ENCODE measurements at places on chromosomes 11 and 22.

DNA sequence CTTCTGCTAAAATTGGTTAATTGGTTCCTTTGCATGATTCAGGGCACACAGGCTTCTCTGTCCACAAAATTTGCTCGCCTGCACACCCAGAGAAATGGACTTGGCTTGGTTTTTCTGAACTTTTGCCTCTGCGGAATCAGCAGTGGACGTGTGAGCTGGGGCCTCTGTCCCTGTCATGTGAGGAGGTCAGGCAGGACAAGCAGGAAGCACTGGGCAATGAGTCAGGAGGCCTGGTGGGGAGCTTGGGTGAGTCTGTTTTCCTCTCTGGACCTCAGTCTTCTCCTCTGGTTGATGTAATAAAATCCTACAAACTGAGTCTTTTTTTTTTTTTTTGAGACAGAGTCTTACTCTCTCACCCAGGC lies 10.4 kb upstream of the CELSR1 start:
- DNase-seq, result peak; percentile 96

GRCh38 chr11:27397624-27398399 lies 34.8 kb upstream of the CCDC34 start:
- no peak for DNase-seq

DNA sequence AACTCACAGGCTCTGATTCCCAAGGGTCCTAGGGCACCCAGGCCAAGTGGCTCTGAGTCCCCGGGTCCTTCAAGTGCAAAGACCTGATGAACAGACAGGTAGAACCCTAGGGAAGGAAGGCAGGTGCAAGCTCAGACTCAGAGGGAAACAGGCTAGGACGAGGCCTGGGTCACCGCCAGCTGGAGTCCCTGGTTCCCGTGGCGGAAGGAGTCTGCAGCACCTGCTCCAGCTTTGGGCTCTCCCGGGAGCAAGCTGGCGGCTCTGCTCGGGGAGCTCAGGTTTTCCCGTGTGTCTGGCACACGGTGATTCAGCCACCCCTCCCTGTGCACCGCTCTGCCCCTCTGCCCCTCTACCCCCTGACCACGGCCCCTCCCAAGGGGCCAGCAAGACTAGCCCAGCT lies 59.8 kb downstream of the WNT7B start:
- no peak for DNase-seq

DNA sequence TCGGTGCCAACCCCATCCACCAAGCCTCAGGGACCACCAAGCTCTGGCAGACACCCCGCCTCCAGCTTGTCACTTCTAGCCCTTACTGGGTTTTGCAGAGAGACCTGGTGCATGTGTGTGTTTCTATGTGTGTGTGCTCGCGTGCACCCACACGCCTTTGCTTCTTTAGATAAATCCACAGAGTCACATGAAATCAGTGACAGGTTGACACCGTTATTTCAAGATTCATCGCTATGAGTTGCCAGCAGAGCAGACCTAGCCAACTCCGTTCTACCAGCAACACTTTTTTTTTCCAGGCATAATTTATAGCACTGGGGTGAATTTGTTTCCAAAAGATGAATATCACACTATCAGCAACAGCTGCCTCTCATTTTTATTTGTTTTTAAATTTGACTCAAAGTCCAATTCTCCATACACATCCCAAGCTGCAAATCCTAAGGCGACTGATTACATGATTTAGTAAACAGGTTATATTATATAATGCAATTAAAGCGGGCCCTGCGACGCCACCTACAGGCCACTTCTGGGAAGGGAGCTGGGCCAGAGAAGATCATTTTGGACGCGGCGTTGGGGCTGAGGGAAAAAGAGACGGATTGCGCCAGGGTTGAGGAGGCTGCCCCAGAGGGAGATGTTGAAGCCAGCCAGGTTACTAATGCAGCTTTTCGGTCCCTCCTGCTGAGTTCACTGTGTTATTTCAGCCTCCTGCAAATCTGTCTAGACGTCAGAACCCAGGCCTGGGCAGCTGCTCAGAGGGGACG lies 150.5 kb downstream of the FEZ1 start:
- DNase-seq, result peak; percentile 82

DNA sequence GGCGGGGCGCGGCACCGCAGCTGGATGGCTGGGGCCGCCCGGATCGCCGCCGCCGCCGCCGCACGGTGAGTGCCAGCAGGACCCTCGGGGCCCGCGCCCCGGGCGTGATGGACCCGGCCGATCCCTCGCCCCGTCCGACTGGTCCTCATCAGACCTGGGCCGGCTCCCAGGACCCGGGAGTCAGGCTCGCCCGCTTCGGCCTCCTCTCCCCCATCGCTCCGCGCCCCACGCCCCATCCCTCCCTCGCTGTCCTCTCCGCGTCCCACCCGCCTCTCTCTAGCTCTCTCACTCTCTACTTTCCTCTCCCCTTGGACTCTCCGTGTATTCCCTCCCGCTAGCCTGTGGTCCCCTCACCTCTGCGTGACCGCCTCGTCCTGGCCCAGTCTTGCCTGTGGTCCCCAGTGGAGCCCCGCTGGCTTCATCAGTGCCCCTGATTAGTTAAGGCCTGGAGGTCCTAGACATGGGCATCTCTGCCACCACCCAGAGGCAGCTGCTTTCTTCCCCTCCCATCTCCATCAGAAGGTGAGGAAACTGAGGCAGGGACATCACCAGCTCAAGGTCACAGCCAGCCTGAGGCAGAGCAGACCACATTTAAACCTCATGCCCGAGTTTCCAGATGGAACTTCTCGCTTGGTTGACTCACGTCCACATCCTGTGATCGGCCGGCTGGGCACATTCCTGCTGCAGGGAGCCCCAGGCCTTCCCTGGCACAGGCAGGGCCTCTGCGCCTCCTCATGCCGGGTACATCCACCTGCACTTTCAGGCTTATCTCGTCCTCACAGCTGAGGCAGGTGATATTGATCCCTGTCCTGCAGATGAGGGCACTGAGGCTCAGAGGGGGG lies 429 bp downstream of the SLC39A13 start:
- DNase-seq, result peak; percentile 84

GRCh38 chr11:130561441-130561881 lies 113.0 kb downstream of the ADAMTS15 start:
- DNase-seq, result no peak

GRCh38 chr11:80379620-80380278 lies 938.9 kb upstream of the TENM4 start:
- no peak for DNase-seq

DNA sequence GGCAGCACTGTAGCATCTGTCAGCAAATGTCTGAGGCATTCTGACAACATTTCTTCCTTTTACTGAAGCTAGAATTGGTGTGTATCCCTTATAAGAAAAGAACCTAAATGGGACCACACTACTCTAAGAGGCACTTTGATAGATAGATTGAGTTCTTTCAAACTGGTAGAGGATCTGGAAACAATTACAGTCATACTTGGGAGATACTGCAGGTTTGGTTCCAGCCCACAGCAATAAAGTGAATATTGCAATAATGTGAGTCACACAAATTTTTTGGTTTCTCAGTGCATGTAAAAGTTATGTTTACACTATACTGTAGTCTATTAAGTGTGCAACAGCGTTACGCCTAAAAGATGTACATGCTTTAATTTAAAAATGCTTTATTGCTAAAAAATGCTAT lies 96.9 kb downstream of the SBF2 start:
- DNase-seq, result peak; percentile 53

GRCh38 chr22:46614025-46614931 lies 5.9 kb upstream of the GRAMD4 start:
- DNase-seq, result no peak

- peak; percentile 64 for DNase-seq
These were observed 57.7 kb downstream of the PDGFD start for GRCh38 chr11:104106136-104106754.

DNA sequence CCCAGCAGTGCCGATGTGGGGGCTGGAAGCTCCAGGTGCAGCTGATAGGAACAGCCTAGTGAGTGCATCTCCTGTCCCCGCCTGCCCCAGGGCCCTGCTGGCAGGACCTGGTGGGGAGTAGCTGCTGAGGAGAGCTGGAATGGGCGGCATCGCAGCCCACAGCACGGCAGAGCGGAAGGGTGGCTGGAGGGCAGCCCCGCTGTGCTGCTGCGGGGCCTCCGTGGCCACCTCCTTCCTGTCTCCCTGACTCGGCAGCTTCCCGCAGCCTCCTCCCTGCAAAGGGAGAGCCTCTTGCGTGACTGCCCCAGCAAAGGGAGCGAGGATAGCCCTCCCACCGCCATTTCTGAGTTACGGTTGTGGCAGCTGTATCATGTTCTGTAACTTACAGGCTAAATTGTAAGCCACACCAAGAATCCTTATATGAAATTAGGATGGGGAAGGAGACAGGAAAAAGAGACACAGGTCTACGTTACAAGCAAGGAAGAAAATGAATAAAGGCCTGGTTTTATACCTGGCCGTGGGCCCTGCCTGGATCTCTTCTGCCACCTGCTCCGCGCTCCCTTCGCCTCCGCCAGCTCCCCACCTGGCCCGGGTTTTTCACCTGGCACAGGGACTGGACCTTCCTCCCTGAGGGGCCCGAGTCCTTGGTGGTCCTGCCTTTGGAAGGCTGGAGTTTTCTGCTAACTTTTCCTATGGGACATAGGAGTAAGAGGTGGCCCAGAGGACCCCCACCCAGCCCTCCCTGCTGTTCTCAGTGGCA lies 10.0 kb downstream of the TPCN2 start:
- no peak for DNase-seq

- no peak for DNase-seq
These were observed 4.1 kb upstream of the MRPL48 start for GRCh38 chr11:73783483-73784020.

DNA sequence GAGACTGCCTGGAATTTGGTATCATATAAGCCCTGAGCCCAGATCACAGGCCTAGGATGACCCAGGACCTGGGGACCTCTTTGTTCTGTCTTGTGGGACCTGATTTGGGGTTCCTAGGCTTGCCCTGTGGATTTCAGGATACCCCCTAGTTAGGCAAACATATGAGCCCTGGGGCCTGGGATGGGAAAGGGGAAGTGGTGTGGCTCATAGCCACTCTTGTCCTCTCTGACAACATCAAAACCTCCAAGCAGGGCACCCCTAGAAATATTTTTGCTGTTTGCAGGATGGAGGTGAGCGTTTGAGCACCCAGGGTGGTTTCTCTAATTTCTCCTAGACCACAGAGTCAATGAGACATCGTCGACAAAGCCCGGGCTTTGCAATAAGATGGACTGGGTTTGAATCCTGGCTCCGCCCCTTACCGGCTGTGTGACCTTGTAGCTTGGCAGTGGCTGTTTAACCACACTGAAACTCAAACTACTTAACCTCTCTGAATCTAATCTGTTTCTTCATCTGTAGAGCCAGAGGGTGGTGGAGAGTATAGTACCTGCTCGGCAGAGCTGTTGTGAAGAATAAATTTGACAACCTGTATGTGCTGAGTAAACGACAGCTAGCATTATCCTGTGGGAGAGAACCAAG lies 5.3 kb upstream of the LRRC10B start:
- no peak for DNase-seq

- DNase-seq, result no peak
These were observed 21.8 kb downstream of the TSPAN18 start for GRCh38 chr11:44748606-44749005.

DNA sequence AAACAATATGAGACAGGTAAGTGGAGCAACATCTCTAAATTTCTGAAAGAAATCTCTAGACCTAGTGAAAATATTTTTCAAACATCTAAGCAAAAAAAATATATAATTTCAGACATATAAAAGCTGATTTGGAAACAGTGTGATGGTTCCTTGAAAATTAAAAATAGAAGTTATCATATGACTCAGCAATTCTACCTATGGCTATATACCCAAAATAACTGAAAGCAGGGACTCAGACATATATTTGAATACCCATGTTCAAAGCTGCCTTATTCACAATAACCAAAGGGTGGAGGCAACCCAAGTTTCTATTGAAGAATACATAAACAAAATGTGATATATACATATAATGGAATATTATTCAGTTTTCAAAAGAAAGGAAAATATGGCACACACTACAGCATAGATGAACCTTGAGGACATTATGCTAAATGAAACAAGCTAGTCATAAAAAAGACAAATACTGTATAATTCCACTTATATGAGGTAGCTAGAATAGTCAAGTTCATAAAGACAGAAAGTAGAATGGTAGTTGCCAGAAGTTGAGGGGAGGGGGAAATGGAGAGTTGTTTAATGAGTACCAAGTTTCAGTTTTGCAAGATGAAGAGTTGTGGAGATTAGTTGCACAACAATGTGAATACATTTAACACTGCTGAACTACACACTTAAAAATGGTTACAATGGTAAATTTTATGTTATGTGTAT lies 300.4 kb downstream of the TTC28 start:
- no peak for DNase-seq

GRCh38 chr11:42013656-42014201 lies 554.3 kb upstream of the LRRC4C start:
- DNase-seq, result no peak

DNA sequence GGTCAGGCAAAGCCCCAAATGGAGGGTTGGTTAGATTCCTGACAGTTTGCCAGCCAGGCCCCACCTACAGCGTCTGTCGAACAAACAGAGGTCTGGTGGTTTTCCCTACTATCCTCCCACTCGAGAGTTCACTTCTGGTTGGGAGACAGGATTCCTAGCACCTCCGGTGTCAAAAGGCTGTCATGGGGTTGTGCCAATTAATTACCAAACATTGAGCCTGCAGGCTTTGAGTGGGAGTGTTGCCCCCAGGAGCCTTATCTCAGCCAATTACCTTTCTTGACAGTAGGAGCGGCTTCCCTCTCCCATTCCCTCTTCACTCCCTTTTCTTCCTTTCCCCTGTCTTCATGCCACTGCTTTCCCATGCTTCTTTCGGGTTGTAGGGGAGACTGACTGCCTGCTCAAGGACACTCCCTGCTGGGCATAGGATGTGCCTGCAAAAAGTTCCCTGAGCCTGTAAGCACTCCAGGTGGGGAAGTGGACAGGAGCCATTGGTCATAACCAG lies 4.7 kb upstream of the TTC36 start:
- DNase-seq, result peak; percentile 47

GRCh38 chr11:104650234-104650633 lies 248.0 kb downstream of the CASP12 start:
- no peak for DNase-seq

- no peak for DNase-seq
These were observed 14.2 kb upstream of the MUC5B start for GRCh38 chr11:1208394-1209261.

DNA sequence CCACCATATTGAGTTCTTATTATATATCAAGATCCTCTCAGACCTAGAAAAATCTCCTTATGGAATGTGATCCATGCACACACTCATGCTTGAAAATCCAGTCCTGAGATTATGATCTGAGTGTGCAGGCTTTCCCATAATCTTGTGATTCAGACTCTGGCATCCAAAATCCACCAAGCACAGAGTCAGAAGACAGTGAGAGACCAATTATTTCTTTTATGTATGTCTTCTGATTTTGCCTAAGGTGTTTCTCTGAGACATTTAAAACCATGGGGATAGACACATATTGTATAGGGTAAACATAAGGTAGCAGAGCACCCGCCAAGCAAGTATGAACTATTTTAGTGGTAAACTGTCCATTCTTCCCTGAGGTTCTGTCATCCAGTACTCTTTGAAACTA lies 52.0 kb upstream of the MMP13 start:
- peak; percentile 44 for DNase-seq
